CD14-positive monocyte (primary cell): ENCODE measurements at places on chromosomes 12 and 14.

- no peak for DNase-seq
Observed at GRCh38 chr14:24851406-24851805, 198.5 kb downstream of the STXBP6 start.

GRCh38 chr12:67508830-67509229 is 139.7 kb upstream of the DYRK2 start:
- no peak for DNase-seq

GRCh38 chr14:90005939-90006530 is 50.3 kb downstream of the TDP1 start:
- DNase-seq: no peak

GRCh38 chr14:43568022-43568421 is 939.1 kb downstream of the FSCB start:
- DNase-seq: no peak

GRCh38 chr12:122523846-122524718 is 2.7 kb downstream of the RSRC2 start:
- no peak for DNase-seq
